ENCODE measurements at places on chromosomes 16 and 17.
A peak's percentile ranks its signal among the peaks of the same experiment; 100 is the strongest.

DNA sequence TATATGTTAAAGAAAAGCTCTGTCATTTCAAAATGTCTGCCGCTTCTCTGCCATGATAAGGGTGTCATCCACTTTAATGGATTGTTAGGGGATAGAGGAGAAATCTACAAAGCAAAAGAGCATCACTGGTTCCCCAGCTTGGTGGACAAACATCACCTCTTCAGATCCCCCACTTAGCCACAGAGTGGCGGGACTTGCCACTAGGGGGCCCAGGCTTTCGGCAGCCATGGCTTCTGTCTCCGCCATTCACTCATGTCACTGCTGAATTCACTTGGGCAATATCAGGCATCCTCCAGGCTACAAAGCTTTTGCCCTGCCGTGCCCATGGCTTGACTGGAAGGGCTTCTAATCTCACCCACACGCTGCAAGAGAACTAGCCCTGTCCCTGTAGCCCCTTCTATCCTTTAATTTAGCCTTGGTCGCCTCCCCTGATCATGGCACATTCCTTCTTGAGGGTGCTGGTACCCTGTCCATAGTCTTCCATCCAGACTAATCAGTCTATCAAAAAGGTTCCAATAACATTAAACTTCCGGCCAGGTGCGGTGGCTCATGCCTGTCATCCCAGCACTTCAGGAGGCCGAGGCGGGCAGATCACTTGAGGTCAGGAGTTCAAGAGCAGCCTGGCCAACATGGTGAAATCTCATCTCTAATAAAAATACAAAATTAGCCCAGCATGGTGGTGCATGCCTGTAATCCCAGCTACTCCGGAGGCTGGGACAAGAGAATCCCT is 34.7 kb downstream of the SBK1 start:
- DNase-seq, result no peak

DNA sequence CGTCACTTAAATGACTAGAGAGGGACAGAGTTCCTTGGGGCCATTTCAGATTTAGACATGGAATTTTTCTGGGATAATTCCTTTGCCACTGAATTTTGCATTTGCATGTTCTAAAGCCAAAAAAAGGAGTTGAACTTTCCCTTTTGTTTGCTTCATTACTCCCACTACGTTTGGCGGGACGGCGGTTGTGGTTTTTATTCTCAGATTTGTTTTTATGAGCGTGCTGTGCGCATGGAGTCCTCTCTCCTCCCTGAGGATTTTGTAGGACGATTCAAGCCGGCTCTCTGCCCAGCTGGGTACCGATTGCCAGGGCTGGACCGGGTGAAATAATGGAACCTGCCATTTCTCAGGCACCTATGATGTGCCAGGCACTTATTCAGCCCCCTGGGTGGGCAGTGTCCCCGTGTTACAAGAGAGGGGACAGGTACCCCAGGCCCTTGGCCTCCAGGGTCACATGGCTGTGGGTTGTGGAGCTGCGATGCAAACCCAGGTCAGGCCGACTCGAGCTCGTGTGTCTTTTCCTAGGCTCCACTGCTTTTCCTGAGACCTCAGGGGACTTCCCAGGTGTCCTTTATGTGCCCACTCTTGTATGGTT is 18.8 kb downstream of the CMIP start:
- DNase-seq, result no peak

- DNase-seq, result no peak
Measured at GRCh38 chr16:28140788-28141618, 70.8 kb downstream of the XPO6 start.

GRCh38 chr16:25151996-25152395 is 40.5 kb downstream of the LCMT1 start:
- no peak for DNase-seq

DNA sequence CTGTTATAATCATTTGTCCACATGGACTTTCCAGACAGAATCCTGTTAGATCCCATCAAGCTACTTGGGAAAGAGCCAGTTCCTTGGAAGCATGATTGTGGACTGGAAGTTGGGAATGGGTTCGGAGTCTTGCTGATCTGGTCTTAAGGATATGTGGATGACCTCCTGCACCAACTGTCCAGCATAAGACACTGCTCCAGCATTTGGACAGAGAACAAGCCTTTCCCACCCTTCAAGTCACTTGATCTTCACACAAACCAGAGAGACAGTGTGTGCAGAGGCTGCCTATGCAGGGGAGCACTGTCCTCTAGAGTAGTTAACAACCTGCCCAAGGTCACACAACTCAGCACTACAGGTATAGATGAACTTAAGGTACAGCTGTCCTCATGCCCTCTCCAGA is 5.8 kb upstream of the MT1B start:
- no peak for DNase-seq

DNA sequence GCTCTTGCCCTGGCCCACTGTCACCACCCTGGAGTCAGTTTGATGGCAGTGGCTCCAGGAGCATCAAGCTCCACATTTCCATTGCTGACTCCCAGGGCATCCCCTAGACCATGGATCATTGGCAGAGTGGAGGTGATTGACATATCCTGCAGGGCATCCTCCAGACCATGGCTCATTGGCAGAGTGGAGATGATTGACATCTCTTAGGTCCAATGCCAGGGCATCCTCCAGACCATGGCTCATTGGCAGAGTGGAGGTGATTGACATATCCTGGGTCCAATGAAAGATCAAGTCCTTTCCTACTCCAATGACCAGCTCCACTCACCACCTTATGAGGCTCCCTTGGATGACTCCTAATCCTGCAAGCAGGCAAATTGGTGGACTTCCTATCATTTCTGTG is 174.3 kb upstream of the NLRP1 start:
- no peak for DNase-seq

DNA sequence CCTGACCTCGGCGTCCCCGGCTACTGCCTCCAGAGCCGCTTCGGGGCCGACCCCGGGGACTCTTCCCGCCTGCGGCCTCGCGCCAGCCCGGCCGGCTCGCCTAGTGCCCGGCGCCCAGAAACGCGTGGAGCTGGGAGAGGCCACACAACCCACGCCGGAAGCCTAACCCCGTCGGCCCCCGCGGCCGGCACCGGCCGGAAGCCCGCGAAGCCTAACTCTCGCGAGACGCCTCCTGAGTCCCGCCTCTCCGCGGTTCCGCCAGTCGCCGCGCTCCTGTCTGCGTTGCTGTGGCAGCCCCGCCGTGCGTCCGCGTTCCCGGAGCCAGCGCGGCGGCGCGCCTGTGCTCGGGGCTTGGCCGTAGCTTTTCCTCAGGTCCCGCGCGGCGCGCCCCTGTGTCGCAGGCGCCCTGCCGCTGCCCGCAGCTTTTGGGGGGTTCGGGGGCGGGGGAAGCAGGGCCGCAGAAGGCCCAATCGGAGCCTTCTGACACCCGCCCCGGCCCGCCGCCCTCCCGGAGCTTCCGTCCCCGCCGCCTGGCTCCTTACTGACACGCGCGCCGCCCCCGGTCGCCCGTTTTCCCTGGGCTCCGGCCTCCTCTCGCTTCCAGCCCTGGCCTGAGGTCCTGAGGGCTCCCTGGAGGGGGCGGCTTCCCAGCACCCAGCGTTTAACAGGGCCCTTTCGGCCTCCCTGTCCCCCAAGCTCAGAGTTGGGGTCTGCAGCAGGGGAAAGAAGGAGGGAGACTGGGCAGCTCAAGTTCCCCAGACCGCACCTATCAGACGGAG is 21.7 kb downstream of the NPTX1 start:
- peak; percentile 72 for DNase-seq

DNA sequence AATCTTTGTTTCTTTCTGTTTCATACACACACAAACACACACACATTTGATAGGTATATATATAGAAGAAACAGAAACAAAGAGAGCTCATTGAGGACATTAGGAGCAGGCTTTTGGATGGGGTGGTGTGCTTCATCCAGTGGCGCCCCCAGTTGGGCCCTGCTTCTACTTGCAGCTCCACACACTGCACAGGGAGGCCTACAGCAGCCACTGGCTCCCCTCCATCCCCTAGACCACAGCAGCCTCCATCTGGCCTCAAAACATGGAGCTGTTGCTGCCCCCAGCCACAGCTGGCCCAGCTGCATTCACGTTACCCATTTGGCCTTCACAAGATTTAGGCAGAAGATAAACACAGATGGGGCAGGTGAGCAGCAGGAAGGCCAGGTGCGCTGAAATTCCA is 33.1 kb upstream of the NF1 start:
- no peak for DNase-seq
